ENCODE measurements at places on chromosomes 2 and 18.

- DNase-seq: no peak
Measured at GRCh38 chr2:26711457-26712161, 19.1 kb downstream of the KCNK3 start.

DNA sequence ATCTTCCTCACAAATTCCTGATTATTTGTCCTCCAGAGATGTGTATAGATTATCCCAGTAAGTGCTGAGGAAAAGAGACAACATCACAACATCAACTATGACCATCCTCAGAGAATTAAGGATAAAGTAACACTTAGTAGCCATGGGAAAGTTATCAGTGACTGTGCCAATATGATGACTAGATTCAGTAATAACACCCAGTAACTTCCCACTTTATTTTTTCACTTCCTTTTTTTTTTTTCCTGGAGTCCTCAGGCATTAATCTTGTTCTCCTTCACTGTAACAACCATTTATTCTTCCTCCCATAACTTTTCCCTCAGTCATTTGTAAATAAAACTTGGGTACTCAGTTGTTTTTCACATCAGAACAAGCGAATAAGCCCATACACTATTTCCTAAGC lies 16.7 kb upstream of the PID1 start:
- no peak for DNase-seq

DNA sequence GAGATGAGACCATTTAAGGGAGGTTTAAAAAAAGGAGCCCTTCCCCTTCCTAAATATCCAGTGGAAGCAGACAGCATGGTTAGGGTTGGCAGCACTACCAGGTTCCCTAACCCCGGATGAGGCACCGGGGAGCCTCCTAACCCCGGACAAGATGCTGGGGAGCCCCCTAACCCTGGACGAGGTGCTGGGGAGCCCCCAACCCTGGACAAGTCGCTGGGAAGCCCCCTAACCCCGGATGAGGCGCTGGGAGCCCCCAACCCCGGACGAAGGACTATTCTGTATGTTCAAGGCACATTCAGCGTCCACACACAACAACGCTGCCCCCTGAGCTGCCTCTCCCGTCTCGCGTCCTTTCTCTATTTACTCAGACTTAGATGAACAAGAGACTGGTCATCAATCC lies 51.9 kb downstream of the ANKMY1 start:
- no peak for DNase-seq

- DNase-seq: peak; percentile 31
Measured at GRCh38 chr2:23662941-23663920, 263.7 kb downstream of the ATAD2B start.

- DNase-seq: peak; percentile 79
Measured at GRCh38 chr2:105376789-105377240, 22.0 kb downstream of the FHL2 start.

DNA sequence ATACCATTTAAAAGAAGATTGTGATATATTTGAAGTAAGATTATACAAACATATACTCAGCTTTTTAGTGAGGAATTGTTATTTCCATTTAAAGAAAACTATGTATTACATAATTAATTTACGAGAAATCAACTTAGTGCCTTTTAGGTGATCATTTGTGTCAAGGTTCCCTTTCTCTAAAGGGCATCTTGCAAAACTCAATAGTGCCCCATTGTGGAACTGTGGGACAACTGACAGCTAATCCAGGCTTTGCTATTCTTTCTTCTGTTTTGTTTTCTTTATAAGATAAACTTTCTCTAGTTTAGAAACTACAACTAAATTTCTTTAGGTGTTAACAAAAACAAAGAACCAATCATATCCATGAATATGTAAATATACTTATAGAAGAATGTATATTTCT lies 24.3 kb upstream of the VIT start:
- peak; percentile 63 for DNase-seq

DNA sequence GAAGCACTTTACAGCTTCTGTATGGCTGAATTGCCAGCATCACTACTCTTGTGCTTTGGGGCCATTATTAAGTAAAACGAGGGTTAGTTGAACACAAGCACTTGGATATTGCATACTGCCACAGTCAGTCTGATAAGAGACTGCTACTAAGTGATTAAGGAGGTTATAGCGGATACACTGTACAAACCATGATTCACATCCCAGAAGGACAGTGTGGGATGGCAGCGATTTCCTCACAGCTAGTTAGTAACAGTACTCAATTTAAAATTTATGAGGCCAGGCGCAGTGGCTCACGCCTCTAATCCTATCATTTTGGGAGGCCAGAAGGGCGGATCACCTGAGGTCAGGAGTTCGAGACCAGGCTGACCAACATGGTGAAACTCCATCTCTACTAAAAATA lies 2.6 kb upstream of the BMPR2 start:
- DNase-seq: peak; percentile 4

DNA sequence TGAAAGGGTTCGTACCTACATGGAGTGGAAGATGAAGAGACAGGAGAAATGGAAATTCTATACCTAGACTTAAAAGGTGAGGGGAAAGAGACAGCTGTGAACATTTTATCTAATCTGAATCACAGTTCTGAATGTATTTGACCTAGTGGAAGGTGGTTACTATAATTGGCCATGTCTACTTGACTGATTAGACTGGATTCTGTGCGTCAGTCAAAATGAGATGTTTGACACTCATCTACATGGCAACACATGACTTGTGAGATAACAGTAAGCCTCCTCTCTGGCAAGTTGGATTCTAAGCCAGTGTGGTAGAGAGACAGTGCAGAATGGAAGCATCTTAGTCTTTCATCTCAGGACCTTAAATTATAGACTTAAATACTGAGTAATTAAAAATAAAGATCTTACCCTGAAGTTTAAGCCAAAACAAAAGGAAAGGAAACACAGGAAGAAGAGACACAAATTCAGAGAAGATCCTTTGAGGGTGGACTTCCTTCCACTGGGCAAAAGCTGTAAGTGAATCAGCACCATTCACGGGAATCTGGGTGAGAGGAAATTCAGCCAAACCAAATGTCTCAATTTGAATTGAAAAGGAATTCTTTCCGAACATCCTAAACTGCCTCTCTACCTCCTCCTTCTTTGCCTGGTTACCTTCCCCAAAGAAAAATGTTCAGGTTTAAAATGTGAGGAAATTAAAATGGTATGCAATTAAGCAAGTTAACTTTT lies 121.6 kb downstream of the EHBP1 start:
- no peak for DNase-seq

DNA sequence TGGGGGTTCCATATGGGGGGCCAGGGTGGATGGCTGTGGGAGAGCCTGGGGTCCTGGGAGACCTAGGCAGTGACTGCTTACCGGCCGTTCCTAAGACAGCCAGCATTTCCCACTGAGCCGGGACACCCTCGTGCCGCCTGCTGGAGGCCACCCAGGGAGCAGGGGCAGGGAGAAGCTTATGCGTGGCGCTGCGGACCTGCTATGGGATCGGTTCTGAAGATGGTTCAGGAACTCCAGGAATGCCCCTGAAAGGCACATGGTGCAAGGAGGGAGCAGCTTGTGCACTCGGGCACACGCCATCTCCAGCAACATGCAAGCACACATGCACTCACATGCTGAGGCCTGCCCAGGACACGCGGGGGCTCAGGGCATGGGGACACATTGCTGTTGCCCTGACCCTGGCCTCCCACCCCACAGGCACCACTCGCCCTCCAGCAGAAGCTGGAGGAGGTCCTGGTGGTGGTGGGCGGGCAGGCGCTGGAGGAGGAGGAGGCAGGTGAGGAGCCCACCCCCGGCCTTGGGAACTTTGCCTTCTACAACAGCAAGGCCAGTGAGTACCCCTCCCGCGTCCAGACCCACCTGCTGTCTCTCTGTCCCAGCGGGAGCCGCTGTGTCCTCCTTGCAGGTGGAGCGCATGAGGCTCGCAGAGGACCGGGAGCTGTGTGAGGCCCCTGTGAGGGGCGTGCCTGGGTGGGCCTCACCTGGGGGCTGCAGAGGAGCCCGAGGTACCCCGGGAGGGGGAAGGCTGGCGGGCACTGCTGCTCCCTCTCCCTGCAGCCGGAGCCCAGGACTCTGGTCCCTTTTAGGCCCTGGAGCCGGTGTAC lies 4.1 kb downstream of the KLHL30 start:
- DNase-seq: no peak

All from astrocyte of the hippocampus (primary cell).